ENCODE measurements at places on chromosomes 6 and 20. TPM values are rescaled to one million over a fixed set of nuclear protein-coding genes. Genes with fewer than 3 reads are reported as not detected.

DNA sequence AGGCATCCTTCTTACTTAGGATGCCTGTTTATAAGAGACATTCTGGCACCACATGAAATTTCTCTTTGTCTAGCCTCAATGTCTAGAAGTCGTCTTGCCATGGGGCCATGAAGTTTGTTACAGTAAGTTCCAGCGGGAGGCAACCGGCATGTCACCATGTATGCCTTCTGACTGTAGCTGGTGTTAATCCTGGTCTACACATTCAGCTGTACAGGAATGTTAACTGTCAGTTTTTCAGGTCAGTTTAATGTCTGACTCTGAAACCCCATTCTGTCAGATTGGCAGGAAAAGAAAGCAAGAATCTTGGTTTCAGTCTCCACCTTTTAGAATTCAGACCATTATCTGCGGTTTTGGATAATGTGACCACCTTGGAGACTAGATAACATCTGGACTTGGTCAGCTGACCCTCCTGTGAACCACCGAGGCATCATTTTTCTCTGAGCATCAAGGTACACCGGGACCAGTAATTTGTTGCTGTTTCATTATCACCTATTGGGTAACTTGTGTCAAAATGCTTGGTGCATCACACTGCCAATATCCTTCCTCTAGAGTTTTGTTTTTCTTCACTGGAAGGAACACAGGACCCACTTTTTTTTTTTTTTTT, 228.7 kb downstream of the DOK5 start:
- H3K4me3 ChIP-seq = no peak overlapping the region
- H3K4me1 ChIP-seq = no peaks in the 10 kb centered on the region
- DNase-seq = no peak
- H3K27me3 ChIP-seq = no peaks in the 10 kb centered on the region

DNA sequence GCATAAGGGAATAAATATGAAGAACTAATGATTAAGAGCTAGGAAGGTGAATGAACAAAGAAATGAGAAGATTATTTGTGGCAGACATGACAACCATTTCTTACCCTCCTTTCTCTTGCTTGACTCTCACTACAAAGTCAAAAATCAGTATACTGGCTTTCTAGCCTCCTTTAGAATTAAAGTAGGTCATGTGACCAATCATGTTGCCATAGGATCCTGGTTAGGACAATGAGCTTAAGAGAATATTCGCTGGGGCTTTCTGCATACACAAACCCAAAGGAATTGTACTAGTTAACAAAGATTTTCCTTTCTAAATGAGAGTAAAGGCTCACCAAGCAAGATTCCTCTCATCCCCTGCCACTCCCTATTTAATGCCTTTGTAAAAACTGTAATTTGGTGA, 76.0 kb upstream of the ID4 start:
- no peak for DNase-seq
- H3K4me1 ChIP-seq = no peaks in the 10 kb centered on the region
- no peak overlapping the region for H3K27ac ChIP-seq

- no peaks in the 10 kb centered on the region for H3K36me3 ChIP-seq
- no peak overlapping the region for H3K27ac ChIP-seq
- no peak overlapping the region for H3K4me3 ChIP-seq
- DNase-seq = no peak
- peaks cover 3% of the 10 kb centered on the region for H3K27me3 ChIP-seq
- H3K4me1 ChIP-seq = peaks cover 13% of the 10 kb centered on the region
These were observed 316.0 kb downstream of the QKI start for GRCh38 chr6:163730246-163731210.

The BTNL2 gene
- not detected for total RNA-seq

The FOXF2 gene
- total RNA-seq = 0.71 TPM

Measured in glutamatergic neuron (in vitro differentiated cells).